ENCODE measurements at places on chromosomes 2 and 18.

DNA sequence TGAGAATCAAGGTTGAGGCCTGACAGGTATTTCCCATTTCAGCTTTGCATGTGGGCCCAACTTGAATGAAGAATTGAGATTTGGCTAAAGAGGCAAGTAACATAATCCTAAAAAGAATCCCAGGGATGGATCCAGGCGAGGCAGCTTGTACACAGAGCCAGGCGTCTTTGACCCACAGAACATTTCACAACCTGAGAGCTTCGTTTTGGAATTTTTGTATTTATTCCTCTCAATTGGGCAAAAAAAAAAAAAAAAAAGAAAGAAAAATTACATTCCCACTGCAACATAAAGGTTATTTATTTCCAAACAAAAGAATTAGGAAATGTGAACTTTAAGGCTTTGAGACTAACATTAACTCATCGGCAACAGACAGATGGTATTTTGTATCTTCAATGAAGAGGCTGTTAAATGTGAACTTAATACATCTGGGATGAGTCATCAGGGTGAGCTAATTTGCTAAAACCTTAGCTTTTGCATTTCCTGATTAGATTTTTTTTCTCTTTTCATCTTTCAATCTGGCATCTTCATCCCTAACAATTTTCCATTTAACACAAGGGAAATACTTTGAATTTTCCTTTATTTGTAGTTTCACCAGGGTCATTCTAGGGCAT lies 478.5 kb upstream of the TNP1 start:
- no peak for DNase-seq

DNA sequence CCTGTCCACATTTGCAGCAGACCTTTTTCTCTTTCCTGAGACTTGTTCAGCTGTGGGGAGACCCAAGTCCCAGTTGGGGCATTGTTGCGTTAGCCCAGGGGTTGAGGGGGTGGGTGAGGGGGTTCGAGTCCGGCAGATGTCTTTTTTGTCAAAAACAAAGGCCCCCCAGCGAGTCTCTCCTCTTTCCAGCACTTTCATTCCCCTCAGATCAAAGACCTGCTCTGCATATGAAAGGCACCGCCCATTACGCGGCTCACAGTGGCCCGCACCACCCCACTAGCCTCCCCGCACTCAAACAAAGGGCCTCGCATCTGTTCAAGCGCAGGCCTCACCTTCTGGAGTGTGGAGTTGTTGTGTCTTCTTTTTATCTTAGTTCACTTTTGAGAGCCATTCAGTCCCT lies 25.2 kb downstream of the TRABD2A start:
- no peak for DNase-seq

DNA sequence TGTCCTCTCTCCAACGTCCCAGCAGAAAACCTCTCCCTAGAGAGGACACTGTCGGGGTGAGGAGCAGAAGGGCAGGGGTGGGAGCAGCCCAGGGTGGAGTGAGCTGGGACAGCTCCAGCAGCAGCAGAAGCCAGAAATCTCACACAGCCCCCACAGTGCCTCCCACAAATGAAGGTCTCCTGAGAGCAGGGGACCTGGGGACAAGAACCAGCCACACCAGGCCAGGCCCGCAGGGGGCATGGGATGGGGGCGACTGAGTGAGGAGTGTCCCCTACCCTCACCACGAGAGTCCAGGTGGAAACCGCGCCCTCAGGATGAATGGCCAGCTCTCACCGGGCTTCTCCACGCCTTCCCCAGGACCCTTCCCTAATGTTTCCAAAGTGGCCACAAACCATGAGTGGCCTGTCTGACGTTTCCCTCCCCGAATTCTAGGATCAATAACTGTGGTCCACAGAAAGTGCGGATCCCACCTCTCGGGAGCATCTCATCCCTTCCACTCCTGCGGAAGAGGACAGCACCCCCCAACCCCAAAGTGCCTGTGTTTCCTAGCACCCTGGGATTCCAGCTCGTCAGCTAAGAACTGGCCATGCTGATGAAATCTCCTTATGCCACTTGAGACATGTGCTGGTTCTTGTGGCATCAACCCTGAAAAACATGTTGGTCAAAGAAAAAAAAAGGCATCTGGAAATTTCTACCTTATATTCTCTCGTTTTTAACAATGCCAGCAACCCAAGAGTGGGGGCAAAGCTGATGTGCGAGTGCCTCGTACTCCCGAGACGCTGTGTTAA lies 121.1 kb downstream of the HDAC4 start:
- DNase-seq, result no peak

- no peak for DNase-seq
Observed at GRCh38 chr2:109422071-109422757, 191.6 kb downstream of the SEPTIN10 start.

DNA sequence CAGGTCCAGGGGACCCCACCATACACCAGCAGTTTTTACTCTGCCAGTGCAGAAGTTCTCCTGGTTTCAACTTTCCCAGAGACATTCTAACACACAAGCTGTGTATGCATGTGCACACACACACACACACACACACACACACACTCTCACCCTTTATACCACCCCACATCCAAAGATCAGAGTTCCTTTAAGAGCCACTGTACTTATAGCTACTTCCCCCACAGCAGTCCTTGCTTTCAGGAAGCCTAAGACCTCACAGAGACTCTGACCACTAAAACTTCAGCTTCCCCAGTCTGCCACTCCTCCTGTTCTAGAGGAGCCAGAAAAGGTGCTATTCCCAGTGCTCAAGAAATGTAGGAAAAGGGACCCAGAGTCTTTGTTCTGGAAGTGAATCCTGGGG lies 107.8 kb downstream of the ZNF521 start:
- DNase-seq, result no peak

DNA sequence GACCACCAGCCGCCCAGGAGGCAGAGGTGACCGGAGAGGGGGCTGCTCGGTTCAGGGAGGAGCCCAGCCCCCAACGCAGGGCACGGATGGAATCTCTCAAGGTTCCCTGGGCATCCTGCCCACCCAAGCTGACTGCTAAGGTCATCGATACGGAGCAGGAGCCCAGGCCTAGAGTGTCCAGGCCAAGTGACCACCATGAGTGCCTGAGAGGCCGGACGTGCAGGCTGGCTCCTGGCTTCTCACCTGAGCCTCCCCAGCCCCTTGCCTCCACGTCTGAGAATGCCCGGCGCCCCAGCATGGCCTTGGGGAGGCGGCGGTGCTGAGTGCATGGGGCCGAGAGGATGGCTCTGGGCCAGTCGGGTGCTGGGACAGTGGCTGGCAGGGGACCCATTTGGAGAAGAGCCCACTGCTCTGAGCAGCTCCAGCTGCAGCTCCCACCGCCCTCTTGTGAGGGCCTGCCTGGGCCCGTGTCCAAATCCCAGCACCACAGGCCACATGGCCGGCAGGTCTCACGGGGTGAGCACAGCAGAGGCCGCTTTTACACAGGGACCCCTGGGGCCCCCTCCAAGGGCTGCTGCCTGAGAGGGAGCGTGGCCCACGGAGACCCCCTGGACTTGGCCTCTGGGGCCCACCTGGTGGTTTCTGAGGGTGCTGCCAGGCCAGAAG lies 102.8 kb upstream of the CTDP1 start:
- DNase-seq, result peak; percentile 10

GRCh38 chr2:197784956-197785941 lies at the start of gene BOLL:
Gene BOLL, minus strand, starts transcription at chr2:197785319. Its CDS starts 3,469 bp downstream, at chr2:197781850.
- DNase-seq, result no peak
